ENCODE measurements at places on chromosomes 5 and 9.

- DNase-seq, result no peak
Observed at GRCh38 chr5:170769246-170769645, 14.3 kb upstream of the GABRP start.

DNA sequence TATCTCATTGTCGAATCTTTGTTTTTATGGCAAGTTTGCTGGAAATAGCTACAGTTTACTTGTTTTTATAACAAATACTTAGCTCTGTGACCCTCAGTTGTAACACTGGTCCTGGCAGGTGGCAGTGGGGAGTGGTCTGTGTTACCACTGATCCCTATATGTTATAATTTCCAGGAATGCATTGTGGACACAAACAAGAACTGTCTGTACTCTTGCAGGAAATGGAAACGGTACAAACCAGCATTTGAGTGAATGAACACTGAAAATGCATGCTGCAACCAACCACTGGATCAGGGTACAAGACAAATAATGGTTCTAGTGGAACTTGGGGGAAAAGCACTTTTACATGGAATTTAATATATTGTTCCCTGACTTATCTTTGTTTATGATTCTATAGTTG is 66.5 kb upstream of the PJA2 start:
- no peak for DNase-seq

- DNase-seq, result no peak
Observed at GRCh38 chr5:595285-595875, 16.8 kb upstream of the CEP72 start.

DNA sequence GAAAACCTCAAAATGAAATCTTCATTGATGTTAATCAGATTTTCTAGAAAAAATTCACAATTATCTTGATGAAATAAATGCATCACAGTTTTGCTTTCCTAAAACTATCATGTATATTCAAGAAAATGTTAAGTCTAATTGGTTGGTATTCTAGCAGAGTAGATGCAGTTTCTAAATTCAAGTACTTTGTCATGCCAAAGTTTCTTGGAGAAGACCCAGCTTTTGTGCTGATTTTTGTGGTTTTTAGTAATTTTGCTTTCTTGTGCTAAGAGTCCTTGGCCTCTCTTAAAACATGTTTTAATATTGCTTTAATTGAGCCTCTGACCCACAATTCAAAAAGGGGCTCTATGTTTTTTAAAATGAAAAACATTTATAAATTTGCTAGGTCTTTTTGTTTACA is 924.8 kb upstream of the PTPRD start:
- no peak for DNase-seq

DNA sequence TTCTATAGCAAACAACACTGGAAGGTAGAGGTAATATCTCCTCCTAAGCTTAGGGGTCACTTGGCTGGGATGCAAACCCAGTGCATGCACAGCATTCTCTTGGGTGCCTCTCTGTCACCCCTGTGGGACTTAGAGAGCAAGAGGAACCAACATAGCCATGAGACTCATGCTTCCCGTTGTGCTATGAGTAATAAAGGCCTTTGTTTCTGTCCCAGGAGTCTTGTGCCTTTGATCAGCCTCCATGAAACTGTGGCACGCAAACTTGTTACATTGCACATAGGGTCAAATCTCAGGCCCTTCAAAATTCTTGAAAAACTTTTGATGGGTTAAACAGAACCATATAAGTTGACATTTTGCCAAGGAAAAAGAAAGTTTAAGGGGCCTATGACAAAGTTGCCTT is 272.8 kb downstream of the TAF11L14 start:
- no peak for DNase-seq

DNA sequence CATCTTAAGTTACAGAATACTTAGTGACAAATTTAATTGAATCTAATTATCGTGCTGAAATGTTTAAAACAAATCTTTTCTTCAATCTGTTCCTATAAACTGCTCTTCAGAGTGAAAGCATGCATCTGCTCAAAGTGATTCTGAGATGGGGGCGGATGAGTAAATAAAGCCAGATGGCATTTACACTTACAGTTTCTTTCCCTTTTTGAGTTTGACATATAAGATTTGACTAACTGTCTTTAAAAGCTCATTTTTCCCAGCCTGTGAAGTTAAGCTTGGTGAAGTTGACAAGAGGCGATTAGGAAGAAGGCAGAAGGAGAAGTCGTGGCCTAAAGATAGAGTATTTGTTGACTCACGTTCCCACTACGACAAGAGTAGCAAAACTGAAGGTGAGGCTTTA is 137.4 kb downstream of the LPAR1 start:
- DNase-seq, result no peak

- DNase-seq, result no peak
Observed at GRCh38 chr5:102691434-102691833, 63.7 kb upstream of the PAM start.

GRCh38 chr5:9564752-9565151 is 18.9 kb upstream of the SEMA5A start:
- no peak for DNase-seq
